ENCODE measurements at places on chromosomes 5 and 9. TPM values are rescaled to one million over a fixed set of nuclear protein-coding genes. Genes with fewer than 3 reads are reported as not detected.

Gene DEPDC1B
- total RNA-seq: 29.1 TPM

Gene FGD3
- 5.5 TPM for total RNA-seq

Gene C5orf34
- 2.0 TPM for total RNA-seq

Gene IL4
- not detected for total RNA-seq

Gene CCNO
- total RNA-seq: 1.6 TPM

Gene BHMT2
- total RNA-seq: 0.45 TPM

Gene RNF208
- 12.1 TPM for total RNA-seq

Gene TMEM252
- 0.67 TPM for total RNA-seq

Gene MBLAC2
- total RNA-seq: 6.2 TPM

Gene PDCD1LG2
- total RNA-seq: not detected

Gene PFN3
- not detected for total RNA-seq

Gene TCF7
- total RNA-seq: 11.7 TPM

Gene IL11RA
- 53.8 TPM for total RNA-seq

Gene IL13
- total RNA-seq: not detected

Gene NIM1K
- total RNA-seq: 0.43 TPM

GRCh38 chr9:105541838-105542237 is 16.1 kb upstream of the FKTN start:
- no peak for DNase-seq

- peak; percentile 54 for DNase-seq
Observed at GRCh38 chr9:114037961-114038723, 40.0 kb downstream of the AMBP start.

- DNase-seq: no peak
Observed at GRCh38 chr5:90921418-90921973, 362.9 kb downstream of the ADGRV1 start.

- no peak for DNase-seq
Observed at GRCh38 chr9:99544526-99544925, 277.2 kb upstream of the NR4A3 start.

DNA sequence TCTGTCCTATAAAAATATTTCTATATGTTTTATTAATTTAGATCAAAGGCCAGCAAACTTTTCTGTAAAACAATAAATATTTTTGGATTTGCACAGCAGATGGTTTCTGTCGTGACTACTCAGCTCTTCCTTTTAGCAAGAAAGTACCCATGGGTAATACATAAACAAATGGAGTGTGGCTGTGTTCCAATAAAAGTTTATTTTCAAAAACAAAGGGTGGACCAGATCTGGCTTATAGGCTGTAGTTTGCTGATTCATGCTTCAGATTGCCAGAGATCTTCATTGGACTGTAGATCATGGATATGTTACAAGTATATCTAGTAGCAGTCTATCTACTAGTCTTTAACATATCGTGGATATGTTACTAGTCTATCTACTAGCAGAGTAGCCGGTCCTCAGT is 590.5 kb downstream of the CSNK1G3 start:
- no peak for DNase-seq

GRCh38 chr9:129719135-129719534 is 33.7 kb downstream of the PTGES start:
- no peak for DNase-seq

DNA sequence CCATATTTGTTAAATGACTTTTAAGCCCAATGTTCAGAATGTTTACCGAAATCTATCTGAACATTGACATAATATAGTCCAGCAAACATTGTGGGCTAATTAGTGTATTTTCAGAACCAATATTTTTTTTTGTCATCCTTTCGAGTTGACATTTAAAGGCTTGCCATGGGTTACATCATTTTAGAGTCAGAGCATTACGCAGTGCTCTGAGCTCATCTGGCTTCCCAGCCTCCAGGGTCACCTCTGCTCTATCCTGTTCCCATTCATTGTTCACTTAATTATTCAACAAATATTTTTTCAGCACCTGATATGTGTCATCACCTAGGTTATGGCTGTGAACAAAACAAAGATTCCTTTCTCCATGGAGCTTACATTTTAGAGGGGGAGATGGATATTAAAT is 80.2 kb downstream of the SREK1 start:
- no peak for DNase-seq

- DNase-seq: no peak
Observed at GRCh38 chr9:74666625-74667316, 169.6 kb downstream of the RORB start.

GRCh38 chr9:77450085-77450475 is 198.0 kb downstream of the GNA14 start:
- DNase-seq: no peak

GRCh38 chr5:177426566-177427210 is at the start of gene GRK6:
Gene GRK6 (plus strand): TSS chr5:177426676. CDS start chr5:177426846, 170 bp downstream.
- DNase-seq: no peak

DNA sequence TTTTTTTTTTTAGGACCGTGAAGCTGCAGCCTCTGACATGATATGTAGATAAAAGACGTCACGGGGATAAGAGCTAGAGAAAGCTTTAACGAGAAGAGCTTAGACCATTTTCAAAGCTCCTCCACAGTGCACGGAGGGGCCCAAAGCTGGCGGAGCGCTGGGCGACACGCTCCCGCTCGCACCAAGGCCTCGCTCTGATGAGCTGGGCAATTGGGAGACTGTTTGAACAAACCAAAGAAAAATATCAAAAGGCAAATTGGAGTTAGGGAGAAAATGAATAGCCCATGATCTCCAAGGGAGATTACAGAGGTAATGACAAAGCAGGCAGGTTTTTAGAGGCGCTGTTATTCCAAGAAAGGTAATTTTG is 179.4 kb downstream of the SREK1 start:
- no peak for DNase-seq

DNA sequence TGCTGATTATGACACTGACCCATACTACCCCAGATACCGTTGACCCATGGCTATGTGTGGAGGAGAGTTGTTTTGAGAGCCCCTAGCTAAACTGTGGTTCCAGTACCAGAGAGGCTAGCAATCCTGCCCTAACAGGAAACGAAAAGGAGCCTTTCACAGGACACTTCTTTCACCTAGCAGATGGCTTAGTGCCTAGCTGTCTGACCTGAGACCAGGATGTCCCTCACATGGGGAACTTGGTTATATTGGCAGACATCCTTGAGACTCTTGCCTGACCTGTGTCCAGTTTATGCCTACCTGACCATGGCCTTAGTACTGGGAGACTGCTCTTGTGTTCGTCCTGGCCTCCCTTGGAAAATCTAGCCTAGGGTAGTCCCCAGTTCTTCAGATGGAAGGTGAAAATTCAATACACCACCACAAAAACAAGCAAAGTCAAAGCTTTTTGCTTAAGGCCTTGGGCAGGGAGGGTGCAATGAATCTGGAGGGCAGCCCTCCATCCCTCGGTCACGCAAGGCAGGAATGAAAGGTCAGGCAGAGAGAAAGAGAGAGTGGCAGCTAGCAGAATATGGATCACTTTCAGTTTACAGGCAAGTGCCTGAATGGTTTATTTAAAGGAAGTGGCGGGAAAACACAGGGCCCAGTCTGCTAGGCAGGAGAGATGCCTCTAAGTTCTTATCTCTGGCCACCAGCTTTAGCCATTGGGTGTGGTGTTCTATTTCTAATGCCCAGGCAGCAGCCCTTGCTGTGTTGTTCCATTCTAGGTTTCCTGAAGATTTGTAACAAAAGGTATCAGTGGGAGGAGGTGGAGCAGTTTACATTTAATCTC is 16.4 kb upstream of the ZNF474 start:
- no peak for DNase-seq

- no peak for DNase-seq
Observed at GRCh38 chr5:105812304-105812703, 1858.4 kb downstream of the EFNA5 start.

GRCh38 chr9:85230081-85230480 is 511.7 kb downstream of the AGTPBP1 start:
- no peak for DNase-seq

DNA sequence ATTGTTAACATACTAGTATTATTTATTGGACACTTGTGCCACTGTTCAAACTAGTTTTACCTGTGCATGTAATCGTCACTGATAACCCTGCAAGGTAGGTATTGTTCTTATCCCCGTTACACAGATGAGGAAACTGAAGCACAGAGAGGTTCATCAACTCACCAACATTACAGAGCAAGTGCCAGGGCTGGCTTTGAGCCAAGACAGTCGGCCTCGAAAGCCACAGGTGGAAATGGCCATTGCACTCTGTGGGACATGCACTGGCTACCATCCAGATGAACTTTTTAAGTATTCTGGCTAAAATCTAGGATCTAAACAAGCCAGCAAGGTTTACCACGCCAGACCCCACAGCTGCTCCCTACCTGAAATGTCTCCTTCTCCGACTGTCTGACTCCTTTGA is 57.9 kb downstream of the TEX10 start:
- DNase-seq: no peak

GRCh38 chr5:8176101-8176693 is 307.2 kb downstream of the MTRR start:
- DNase-seq: no peak

GRCh38 chr5:116632890-116633289 is 58.3 kb upstream of the SEMA6A start:
- no peak for DNase-seq

- no peak for DNase-seq
Observed at GRCh38 chr5:110832683-110833082, 93.9 kb downstream of the SLC25A46 start.

GRCh38 chr9:109743696-109744095 is 36.3 kb upstream of the PALM2AKAP2 start:
- no peak for DNase-seq

DNA sequence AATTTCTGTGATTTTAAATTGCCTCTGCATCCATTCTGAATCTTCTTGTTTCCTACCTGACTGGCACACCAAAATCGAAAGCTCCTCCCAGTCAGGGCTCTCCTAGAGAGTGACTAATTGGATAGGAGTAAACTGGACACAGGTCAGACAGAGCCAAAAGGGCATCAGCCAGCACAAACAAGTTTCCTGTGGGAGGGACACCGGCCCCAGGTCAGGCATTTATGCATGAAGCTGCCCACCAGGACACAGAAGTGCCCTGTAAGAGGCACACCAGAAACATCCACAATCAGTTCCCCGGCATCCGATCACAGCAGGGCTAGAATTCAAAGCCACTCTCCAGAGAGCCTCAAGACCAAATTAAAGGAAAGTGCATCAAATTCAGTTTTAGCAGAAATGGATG is 78.4 kb downstream of the SFXN1 start:
- no peak for DNase-seq

- no peak for DNase-seq
Observed at GRCh38 chr5:54621048-54621447, 103.5 kb downstream of the SNX18 start.

- DNase-seq: no peak
Observed at GRCh38 chr5:31620026-31620425, 18.9 kb upstream of the PDZD2 start.

DNA sequence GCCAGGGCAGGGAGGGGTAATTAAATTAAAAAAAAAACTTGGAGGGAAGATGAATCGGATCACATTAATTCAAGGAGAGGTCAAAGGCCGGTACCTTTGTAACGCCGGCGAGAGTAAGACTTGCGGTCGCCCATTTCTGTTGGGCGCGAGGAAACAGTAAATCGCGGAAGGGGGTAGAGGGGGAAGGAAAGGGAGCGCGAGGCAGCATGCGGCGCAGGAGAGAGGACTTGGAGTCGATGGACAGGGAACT is 324 bp upstream of the RGMB start:
- no peak for DNase-seq

DNA sequence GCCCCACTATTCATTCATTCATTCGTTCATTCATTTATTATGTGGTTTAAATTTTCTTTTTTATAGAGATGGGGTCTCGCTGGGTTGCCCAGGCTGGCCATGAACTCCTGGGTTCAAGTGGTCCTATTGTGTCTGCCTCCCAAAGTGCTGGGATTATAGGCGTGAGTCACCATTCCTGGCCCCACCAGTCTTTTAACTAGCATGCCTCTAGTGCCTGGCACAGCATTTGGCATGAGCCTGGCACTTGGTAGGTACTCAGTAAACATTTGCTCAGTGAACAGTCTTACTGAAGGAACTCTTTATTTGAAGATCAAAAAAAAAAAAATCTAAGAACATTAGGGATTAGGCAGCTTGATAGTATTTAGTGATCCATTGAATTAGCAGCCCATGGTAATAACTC is 98.1 kb downstream of the KDM4C start:
- DNase-seq: no peak

DNA sequence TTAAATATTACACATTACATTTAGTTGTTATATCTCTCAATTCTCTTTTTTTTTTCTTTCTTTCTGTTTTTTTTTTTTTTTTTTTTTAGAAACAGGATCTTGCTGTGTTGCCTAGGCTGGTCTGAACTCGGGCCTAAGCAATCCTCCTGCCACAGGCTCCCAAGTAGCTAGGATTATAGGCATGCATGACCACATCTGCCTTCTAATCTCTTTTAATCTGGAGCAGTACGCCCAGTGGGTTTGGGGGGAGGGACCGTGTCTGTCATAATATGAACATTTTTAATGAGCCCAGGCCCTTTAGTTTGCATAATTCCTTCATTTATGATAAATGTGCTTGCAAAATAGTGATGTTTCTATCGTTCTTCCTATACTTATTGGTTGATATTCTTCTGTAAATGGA is 10.3 kb downstream of the RHOBTB3 start:
- DNase-seq: no peak

DNA sequence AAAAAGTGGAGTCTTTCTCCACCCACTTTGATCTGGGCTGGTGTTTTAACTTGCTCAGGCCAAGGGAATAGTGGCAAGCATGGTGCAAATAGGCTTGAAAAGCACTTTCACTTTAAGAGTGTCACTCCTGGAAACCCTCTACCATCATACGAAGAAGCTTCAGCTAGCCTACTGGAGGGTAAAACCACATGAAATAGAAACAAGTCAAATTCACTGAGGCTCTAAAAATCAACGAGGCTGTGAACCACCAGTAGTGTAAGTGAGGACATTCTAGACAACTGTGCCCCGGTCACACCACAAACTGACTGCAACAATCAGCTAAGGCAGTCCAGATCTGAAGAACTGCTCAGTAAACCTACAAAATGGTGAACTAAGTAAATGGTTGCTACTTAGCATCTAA is 2366.3 kb upstream of the C9orf72 start:
- no peak for DNase-seq

- DNase-seq: no peak
Observed at GRCh38 chr9:138052322-138052615, 174.7 kb downstream of the CACNA1B start.

GRCh38 chr9:27118916-27119315 is 9.9 kb downstream of the TEK start:
- DNase-seq: no peak

GRCh38 chr9:14314424-14314928 is 535 bp upstream of the NFIB start:
- DNase-seq: no peak

GRCh38 chr5:76978869-76979268 is 26.0 kb downstream of the CRHBP start:
- DNase-seq: no peak

DNA sequence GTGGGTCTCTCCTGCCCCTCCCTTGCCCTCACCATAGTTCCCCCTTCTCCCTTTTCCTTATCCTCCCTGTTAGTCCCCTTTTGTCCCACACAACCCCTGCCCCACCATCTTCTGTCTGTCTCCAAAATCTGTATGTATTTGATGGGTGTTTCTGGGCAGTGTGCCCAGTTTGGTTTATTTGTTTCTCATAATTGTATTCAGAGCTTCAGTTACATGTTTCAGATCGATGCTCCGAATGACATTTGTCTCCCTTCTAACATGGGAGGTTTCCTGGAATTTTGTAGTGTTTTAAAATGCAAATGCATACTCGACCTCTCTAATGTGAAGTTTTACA is 22.2 kb downstream of the FBXL7 start:
- DNase-seq: no peak

GRCh38 chr9:91193087-91193657 is 168.5 kb downstream of the AUH start:
- DNase-seq: no peak

- DNase-seq: peak; percentile 18
Observed at GRCh38 chr5:618450-618849, 6.3 kb downstream of the CEP72 start.

All from type B pancreatic cell (in vitro differentiated cells).